NCI-H1048 (cell line): ENCODE measurements at places on chromosomes 7 and 10.

- DNase-seq: no peak
Observed at GRCh38 chr7:34747176-34747781, 89.3 kb downstream of the NPSR1 start.

GRCh38 chr10:64733980-64734379 is 1212.8 kb downstream of the REEP3 start:
- DNase-seq: no peak

- no peak for DNase-seq
Observed at GRCh38 chr10:5890452-5890915, 441 bp downstream of the FBH1 start.

GRCh38 chr10:88592381-88592780 is 5.8 kb downstream of the LIPJ start:
- no peak for DNase-seq

DNA sequence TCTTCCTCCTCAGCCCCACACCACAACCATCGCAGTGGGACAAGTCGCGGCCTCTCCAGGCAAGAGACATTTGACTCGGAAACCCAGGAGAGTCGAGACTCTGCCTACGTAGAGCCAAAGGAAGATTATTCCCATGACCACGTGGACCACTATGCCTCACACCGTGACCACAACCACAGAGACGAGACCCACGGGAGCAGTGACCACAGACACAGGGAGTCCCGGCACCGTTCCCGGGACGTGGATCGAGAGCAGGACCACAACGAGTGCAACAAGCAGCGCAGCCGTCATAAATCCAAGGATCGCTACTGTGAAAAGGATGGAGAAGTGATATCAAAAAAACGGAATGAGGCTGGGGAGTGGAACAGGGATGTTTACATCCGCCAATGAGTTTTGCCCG is 112.1 kb downstream of the NSUN6 start:
- DNase-seq: no peak

GRCh38 chr7:130926001-130926691 is 192.1 kb upstream of the KLF14 start:
- DNase-seq: no peak

- no peak for DNase-seq
Observed at GRCh38 chr7:111174510-111174909, 83.6 kb downstream of the LRRN3 start.

DNA sequence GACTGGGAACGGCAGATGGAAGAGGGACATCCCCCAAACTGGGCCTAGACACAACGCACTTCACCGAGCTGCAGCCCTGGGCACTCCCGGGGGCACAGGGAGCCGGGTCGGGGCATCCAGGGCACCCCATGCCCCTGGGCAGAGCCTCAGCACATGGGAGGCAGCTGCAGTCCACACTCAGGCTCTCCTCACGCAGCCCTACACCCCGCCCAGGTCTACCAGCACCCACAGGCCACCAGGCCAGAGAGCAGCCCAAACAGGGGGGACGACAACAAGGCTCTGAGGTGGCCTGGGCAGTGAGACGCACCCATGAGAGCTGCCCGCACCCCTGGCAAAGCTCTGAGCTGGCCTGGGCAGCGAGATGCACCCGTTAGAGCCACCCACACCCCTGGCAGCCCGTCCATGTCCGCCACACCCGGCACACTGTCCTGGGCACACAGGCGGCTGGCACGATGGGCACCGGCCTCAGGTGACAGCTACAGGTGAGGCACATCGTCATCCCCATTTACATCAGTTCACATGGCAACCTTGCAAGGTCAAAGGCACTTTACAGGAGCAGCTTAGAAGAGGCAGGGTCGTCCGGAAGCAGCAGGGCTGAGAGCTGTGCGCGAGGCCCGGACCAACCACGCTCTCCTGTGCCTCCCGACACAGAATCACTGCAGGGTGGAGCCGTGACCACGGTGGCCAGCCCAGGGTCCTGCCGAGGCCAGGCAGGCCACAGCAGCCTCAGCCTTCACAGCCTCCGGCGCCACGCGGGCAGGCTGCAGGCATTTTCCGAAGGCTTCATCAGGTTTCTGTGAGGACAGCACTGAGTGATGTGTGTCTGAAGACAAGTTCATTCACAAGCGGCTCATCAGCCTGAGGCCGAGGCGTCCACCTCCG is 228.6 kb downstream of the MAD1L1 start:
- no peak for DNase-seq
